AG08395 (cell line): ENCODE measurements at places on chromosomes 12 and 14.

- no peak for DNase-seq
Observed at GRCh38 chr12:103881261-103881660, 40.2 kb upstream of the NT5DC3 start.

GRCh38 chr12:107461222-107461975, 224.2 kb upstream of the PWP1 start:
- DNase-seq: peak; percentile 72

DNA sequence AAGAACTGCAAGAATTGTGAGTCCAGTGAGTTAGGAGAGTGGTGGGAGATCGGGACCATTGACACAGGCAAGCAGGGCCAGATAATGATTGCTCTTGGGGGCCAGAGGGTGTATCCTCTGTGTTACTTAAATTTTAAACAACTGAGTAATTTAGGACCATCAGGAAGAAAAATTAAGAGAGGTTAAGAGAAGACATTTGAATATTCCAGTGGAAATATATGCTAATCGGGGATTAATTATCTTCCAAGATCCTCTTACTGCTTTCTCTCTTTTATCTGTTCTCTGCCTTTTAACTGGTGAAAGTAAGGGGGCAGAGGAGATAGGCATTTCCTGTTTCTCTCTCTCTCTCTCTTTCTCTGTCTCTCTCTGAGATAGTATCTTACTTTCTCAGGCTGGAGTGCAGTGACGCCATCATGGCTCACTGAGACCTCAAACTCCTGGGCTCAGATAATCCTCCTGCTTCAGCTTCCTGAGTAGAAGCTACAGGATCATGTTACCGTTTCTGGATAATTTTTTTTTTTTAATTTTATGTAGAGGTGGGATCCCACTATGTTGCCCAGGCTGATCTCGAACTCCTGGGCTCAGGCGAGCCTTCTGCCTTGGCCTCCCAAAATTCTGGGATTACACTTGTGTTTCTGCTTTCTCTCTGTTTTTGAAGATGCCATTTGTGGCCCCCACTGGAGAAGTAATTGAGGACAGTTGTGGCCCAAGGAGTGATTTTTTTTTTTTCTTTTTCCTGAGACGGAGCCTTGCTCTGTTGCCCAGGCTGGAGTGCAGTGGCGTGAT, 85.1 kb downstream of the DIP2B start:
- peak; percentile 41 for DNase-seq

GRCh38 chr14:23094666-23095195, at the start of gene ACIN1:
Gene ACIN1, minus strand, starts transcription at chr14:23095136. Its CDS starts 24 bp downstream, at chr14:23095112.
- peak; percentile 85 for DNase-seq
